ENCODE measurements at places on chromosomes 5 and 9.

- no peak for DNase-seq
Observed at GRCh38 chr9:81594415-81594814, 94.9 kb downstream of the TLE1 start.

DNA sequence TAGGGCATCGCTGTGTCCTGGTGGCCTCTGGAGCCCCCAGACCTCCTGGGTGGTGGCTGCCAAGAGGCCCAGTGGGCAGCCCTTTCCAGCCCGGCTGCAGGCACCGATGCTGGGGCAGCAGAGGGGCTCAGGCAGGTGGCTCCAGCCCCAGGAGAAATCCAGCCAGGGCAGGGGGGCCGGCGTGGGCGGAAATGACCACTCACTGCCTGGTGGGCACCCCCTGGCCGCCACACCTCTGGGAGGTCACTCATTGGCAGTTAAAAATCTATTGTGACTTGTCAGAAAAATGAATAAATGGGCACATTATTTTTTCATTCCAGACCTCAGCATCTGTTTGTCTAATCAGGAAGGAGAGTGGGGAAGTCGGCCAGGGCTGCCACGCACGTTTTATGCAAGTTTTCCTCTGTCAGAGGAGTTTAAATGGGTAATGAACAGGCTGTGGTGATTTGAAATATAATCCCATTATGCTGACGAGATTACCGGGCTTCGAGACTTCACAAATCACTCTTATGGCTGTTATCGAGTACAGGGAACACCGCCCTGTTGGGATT lies 171.9 kb downstream of the GAPVD1 start:
- no peak for DNase-seq

GRCh38 chr5:137361280-137361679 lies 137.8 kb downstream of the SPOCK1 start:
- DNase-seq = no peak

DNA sequence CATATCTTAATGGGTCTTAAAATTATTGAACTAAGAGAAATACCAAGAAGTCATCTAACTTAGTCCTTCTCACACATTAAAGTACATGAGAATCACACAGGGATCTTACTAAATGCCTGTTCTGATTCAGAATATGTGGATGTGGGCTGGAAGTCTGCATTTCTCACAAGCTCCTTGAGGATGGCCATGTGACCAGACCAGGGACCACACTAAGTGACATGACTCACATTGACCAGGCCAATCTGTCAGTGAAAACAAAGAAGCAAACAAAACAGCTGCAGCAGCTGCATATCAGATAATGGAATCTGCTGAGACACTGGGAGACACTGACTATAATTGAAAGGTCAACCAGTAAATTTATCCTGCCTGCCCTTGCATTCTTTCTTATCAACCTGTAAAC lies 110.5 kb downstream of the ADAMTS12 start:
- DNase-seq = no peak

GRCh38 chr9:128551657-128552152 lies 682 bp upstream of the SPTAN1 start:
- DNase-seq = no peak

DNA sequence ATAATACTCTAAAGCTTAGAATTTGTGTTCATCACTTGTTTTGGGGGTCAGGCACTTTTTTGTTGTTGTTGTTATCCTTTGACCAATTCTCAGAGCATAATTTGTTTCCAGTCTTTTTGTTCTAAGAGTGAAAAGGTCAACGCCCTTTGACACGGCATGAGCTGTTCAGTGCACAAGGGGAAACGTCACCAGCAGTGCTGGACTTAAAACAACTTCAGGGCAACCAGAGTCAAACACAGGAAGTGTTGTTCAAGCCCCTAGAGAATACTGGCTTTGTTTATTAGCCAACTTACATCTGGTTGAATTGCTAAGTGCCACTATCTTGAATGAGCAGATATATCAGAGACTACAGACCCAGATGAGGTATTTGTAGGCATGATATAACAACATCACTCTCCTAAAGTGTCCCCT lies 368.9 kb downstream of the TMEM161B start:
- no peak for DNase-seq

GRCh38 chr9:118533850-118534249 lies 829.6 kb downstream of the TLR4 start:
- DNase-seq = no peak

DNA sequence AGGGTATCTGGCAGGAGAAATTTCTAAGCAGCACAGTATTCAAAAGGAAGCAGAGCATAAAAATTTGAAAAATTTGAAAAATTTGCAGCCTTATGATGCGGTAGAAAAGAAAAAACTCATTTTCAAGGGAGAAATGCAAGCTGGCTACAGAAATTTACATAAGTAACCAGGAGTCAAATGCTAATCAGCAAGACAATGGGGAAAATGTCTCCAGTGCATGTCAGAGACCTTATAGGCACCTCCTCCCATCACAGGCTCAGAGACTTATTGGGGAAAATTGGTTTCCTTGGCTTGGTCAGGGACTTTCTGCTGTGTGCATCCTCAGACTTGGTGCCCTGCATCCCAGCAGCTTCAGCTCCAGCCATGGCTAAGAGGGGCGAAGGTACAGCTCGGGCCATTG lies 35.8 kb downstream of the IZUMO3 start:
- DNase-seq = no peak

DNA sequence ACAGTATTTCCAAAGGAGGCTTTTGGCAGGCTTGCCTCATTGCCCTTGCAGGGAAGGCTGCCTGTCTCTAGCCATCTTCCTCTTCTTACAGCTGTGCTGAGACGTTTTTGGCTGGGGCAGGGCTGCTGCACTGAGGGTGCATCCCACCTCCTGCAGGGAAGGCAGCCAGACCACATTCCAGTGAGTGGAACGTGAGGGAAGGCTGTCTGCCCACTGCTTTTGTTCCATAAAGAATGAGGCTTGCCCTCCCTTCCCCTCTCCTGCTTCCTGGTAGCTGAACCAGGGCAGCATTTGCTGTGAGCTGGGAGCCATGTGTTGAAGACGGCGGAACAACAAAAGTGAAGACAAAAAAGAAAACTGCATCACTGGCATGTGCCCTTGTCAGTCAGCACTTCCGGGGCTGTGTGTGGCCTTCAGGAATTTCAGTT lies 16.8 kb downstream of the MGAT1 start:
- no peak for DNase-seq

GRCh38 chr5:133933169-133933509 lies 35.3 kb downstream of the C5orf15 start:
- DNase-seq = no peak

DNA sequence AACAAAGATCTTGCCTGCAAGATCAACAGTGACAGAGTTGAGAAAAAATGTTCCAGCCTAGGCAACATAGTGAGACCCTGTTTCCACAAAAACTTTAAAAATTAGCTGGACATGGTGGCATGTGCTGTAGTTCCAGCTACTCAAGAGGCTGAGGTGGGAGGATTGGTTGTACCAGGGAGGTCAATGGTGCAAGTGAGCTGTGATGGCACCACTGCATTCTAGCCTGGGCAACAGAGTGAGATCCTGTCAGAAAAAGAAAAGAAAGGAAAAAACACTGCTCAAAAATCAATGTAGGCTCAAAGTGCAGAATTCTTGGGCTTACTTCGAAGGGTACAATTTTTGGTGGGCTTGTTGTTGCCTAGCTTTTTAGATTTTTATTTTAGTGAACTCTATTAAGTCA lies 145.4 kb downstream of the PLPPR1 start:
- DNase-seq = no peak

- no peak for DNase-seq
Observed at GRCh38 chr9:98479449-98479848, 224.0 kb upstream of the TBC1D2 start.

All from immature natural killer cell (primary cell).